ENCODE measurements at places on chromosomes 1 and 21.
A peak's percentile ranks its signal among the peaks of the same experiment; 100 is the strongest.

DNA sequence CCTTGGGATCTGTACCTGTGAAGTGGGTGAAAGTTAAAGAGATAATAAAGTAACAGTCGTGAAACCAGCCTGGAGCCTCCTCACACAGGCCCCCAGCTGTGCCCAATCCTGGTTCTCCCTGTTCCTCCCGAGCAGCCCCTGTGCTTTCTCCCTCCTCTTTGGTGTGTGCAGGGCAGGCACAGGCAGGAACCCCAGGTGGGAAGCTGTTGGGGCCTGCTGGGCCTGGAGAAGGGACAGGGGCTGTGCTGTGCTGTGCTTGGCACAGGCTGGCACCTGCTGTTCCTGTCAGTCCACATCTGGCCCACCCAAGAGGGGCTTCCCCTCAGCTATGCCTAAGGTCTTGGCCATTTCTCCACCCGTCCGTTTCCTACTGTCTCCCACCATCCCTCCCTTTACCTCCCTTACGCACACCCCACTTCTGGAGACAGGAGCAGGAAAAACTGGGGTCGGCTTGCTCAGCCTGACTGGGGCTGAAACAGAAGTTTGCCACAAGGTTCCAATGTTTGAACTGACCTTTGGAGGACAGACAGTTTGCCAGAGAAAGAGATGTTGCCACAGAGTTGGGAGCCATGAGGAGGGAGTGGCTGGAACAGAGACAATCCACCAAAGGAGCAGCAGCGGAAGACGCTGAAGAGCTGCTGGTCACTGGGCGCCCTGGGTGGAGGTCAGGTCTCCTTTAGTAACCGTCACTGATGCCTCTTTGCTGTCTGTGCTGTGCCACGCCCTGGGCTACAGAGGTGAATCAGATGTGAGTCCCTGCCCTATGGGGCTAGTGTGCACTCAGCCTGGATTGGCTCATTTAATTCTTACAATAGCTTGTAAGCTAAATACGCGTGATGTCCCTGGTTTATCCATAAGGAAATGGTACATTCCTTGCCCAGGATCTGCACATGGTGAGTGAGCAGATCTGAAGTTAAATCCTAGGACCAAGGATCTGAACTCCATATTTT lies 18.8 kb upstream of the ARTN start:
- DNase-seq: no peak

DNA sequence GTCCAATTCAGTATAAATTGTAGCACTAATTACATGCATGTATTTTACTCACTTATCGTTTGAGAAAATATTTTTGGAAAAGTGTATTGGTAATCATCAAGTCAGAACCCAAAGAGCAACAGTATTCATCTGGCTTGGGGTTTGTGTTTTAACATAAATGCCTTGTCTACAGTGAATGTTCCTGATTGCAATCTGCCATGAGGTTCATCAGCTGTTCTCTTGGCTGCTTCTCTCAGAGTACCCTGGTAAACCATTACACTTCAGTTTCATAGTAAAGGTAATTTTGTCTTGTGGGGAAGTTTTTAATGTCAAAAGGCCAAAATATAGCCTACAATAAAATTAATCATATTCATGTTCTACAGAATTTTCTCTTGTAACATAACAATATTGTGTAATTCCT lies 150.3 kb downstream of the IFI44 start:
- DNase-seq: no peak

DNA sequence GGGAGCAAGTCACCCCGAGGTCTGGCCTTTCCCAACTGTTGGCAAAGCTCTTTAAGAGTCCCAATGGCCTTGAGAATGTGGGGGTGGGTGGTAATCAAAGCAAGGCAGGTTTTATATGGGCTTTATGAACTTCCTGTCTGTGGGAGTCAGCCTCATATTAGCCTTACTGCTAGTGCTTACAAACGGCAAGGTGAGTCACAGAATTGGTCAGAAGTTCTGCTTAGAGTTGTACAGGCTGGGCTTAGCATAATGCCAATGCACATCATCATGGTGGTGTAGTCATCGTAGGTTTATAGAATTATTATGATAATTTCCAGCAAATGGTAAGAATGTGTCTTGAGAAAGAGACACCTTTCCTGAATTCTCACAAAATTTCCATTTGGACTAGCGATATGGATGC lies 192.7 kb upstream of the KIAA0040 start:
- DNase-seq: no peak

DNA sequence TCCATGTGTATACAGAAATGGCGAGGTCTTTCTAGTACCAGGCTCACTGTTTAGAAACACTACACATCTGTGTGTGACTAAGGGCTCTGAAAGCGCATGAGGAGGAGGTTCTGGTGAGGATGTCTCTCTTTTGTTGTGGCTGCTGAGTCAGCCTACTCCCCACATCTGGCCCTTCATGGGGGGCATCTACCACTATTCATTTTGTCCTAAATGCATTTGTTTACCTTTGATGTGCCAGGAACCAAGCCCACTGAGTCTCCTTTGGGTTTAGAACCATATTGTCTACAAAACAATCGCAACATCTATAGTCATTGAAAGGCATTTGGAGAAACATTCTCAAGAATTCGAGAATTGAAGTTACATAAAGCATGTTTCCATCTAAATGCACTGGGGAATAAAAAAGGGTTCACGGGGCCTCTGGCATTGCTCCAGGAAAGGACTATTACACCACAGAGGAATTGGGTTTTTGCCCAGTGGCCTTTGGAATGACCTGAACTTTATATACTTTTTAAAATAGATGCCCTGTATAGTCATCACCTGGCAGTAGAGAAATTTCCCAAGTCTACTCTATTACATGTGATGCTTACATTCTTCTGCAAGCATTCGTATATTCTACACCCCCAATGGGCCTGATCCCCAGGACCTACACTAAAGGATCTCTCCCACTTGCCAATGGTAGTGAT lies 35.1 kb upstream of the ADORA3 start:
- no peak for DNase-seq

- no peak for DNase-seq
These were observed 92.7 kb downstream of the MAB21L3 start for GRCh38 chr1:116203920-116204319.

DNA sequence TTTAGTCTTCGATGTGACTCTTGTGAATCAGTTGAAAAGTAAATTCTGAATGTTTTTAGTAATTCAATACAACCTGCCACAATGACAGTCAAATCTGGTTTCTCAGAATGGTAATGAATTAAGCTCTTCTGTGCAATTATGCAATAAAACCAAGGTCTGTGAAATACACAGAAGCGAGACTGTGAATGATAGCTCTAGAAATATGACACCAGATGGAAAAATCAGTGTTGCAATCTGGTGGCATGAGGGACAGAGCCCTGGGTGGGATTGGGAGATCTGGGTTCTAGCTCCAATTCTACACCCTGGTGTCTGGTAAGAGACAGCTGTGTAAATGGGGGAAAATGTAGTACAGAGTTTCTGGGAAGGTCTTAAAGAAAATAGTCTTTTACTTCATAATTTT lies 586.4 kb upstream of the ZRANB2 start:
- no peak for DNase-seq

DNA sequence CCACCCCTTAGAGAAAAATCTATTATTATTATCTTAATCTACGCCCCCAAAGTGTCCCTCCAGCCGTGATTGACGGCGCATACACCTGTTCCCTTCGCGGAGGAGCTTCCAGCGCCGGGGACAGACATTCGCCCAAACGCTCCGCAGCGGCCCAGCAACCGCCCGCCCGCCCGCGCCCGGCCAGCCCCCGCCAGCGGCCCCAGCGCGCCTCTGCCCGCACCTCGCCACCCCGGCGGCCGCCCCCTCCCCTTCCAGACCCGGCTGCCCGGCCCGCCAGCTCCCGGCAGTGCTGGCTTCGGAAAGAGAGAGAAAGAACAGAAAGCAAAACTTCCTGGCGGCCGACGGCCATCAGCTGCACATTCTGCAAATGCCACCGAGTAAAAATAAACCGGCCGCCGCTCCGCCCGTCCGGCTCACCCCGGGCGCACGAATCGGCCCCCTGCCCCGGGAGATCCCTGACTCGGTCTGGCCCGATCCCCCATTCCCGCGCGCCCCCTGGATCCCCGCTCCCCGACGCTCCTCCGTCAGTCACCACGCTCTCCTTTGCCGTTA lies 1.6 kb downstream of the CASZ1 start:
- no peak for DNase-seq

DNA sequence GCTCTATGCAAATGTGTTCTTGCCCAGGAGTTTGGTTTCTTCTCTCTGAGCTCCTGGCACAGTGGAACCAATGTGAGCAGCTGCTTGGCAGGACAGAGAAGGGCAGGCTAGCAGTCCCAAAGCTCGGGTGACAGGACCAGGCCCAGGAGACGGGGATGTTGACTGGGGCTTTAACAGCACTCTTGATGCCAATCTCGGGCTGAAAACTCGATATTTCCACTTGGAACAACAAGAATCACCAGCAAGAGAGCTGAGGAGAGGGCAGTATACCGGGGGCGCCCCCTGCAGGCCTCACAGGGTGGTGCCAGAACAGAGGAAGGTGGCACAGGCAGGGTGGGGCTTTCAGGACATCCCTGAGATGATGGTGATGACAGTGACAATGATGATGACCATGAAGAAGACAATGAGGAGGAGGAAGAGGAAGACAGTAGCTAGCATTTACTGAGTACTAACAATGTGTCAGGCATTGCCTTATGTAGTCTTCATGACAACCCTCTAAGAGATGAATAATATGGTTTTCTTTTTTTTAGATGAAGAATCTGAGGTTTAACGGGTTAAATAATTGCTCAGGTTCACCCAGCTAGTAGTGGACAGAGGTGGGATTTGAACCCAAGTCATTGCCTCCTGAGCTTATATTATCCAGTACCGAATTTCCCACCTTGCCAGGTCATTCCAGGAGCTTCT lies 2.7 kb upstream of the KCNJ9 start:
- DNase-seq: no peak

- DNase-seq: no peak
These were observed 68.9 kb downstream of the ZNF644 start for GRCh38 chr1:90952906-90953305.

- DNase-seq: no peak
These were observed 485.7 kb upstream of the BRINP3 start for GRCh38 chr1:190963321-190963720.

DNA sequence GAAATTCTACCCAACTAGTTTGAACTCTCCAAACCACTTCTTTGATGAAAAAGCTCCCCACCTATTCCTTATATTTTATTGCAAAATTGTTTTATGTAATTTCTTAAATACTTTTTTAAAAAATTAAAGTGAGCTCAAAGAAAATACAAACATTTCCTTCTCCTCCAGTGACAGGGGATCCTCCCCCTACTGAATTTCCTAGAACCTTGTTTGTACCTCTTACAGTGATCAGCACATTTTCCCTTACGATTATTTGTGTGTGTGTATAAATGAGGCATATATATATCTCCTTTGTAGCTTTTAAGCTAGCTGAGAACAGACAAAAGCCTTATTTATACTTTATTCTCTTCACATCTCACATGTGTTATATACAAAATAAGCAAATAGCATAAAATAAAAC lies 44.4 kb downstream of the VAV3 start:
- no peak for DNase-seq

DNA sequence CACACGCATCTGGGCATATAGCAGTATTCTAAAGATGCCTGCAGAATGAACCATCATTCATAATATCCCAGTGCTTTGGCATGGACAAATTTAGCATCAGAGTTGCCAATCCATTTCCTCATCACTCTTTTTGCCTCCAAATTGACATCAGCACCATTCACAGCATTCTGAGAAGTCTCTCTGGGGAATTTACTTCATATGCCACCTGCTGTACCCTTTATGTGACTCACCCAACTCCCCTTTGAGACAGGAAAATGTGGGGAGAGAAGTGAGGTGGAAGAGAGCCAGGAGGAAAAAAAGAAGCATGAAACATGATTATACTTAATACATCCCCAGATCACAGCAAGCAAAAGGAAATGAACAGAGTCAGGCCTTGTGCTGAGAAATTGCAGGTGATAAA lies 37.4 kb downstream of the RAB3B start:
- DNase-seq: no peak

- DNase-seq: no peak
These were observed 274.1 kb downstream of the RRAGC start for GRCh38 chr1:38585460-38585859.

GRCh38 chr1:218436997-218437396 lies 91.9 kb downstream of the TGFB2 start:
- no peak for DNase-seq

DNA sequence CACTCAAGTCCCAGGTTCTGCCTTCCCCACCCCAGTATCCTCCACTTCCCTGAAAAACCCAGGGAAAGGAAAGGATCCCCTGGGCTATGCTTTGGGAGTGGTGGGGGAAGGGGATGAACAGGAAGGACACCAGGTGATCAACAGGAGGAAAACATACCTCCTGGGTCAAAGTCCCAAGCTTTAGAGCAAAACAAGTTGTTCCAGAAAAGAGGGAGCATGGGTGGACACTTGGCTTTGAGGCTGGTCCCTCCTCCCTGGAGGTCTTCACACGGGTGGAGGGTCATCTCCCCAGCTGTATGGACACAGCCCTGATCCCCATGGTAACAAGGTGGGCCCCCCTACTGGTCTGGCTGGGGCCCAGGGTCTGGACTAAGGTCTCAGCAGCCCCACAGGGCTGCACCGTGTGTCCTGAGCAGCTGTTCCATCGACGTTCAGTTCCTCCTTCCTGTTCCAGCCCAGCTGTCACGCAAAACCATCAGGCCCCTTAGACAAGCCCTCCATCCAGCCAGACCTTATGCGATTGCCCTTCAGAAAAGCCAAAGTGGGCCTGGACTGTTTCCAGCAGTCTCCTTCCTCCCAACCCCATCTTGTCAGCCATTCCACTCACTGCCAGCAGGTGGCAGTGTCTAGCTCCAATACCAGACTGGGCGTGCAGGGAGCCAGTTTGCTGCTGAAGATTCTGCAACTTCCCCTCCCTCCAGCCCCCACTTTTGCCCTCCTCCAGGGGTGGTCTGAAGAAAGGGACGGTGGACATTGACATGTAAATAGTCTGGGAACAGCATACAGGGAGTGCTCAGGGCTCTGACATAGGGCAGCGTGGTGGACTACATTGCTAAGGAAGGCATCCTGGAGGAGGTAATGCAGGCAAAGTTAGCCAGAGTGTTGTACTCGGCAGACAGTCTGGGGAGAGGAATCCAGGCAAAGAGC lies 2.9 kb upstream of the PDZK1IP1 start:
- peak; percentile 75 for DNase-seq

DNA sequence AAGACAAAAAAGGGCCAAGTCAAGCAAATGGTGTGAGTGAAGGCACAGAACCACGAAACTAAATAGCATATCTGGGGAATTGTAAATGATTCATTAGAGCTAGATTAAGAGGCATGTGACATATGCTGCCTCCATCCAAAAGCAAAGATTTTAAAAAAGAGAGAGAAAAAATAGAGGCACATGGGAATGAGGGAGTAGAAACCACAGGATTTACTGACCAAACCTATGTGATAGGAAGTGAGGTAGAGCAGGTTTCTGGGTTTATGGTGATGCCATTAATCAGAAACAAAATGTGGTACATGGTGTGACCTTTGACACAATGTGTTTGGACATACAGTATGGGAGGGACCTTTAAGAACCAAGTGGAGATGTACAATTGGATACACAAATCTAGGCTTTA lies 13.6 kb downstream of the C1orf52 start:
- DNase-seq: no peak

GRCh38 chr1:64133036-64133435 lies 70.4 kb upstream of the UBE2U start:
- DNase-seq: no peak
